LNCaP clone FGC (cell line): ENCODE measurements at places on chromosomes 3 and 15.

DNA sequence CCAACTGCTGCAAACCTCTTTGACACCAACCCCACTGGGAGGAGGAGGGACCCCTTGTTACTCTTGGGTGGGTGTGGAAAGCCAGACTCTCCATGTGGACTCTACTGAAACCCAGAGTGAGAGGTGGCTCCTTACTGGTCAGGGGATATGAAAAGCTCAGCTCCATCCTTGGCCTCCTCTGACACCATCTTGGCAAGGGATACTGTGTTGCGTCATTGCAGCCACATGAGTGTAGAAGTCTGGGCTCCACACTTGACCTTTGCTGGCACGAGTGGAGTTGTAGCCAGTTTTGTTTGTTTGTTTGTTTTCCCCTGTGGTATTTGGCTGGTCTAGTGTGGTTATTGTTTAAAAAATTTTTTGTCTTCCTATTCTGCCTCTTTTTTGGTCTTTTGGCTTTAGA lies 289.1 kb downstream of the GAP43 start:
- no peak for DNase-seq

DNA sequence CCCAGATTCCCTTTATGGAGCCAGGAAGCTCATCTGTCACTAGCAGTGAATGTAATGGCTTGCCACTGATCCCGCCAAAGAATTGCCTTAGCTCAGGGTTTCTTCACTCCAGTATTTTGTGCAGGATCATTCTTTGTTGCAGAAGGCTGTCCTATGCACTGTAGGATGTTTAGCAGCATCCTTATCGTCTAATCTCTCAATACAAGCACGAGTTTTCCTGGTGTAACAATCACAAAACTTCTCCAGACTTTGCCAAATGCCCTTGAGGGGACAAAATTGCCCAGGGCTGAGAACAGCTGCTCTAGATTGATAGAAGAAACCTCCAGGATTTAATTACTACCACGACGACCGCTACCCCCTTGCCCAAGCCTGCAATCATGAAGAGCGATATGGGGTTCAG lies 6.8 kb upstream of the SHQ1 start:
- DNase-seq: no peak

DNA sequence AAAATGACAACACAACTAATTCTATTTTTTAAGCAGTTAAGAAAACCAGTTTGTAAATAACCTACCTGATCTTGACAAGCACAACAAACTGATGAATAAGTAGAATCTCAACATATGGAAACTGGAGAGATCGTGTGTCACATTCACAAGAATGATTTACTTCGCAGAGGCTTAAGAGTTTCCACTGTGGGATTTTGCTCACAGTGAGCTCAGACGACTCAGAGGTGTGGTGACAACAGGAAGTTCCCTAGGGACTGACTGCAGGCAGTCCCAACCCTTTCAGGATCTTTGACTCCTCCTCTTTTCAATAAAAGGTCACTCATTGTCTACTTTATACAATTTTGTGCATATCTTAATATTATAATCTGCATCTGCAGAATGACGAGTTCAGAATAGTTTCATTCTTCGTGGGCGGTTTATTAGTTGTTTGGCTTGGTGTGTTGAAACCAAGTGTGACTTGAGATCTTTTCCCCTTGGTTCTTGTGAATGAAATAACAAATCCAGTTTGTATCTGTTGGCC lies at the start of gene LIPH:
TSS of gene LIPH (minus strand) at position 231 of the 520 bp plus-strand sequence. CDS start at position 114, 117 bp downstream.
- no peak for DNase-seq

DNA sequence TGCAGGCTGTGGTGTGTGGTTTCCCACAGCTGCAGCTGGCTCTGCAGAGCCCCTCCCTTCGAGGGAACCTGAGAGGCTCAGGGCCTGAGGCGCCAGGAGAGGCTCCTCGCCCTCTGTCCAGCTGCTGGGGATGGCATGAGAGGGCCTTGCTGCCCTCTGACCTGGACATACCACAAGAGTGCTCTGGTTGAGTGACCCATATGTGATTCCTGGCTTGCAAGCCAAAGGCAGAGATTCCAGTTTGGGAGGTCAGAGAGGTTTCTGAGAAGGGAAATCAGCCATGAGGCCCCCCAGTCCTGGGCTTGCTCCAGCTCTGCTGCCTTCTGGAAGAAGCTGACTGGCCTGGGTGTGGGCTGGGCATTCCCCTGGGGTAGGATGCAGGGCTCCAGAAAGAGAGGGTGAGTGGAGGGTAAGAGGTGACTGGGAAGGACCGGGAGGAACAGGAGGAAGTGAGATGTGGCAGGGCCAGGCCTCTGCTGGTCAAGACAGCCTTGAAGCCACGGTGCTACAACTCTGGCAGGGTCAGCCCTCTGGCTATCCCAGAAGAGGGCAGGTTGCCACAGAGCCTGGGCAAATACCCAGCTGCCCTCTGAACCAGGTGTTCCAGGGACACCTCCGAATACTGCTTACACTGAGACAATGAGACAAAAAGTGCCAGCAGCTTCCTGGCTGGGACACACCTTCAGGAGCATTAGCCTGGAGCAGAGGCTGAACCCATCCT lies 16.0 kb upstream of the SRP14 start:
- DNase-seq: peak; percentile 88

DNA sequence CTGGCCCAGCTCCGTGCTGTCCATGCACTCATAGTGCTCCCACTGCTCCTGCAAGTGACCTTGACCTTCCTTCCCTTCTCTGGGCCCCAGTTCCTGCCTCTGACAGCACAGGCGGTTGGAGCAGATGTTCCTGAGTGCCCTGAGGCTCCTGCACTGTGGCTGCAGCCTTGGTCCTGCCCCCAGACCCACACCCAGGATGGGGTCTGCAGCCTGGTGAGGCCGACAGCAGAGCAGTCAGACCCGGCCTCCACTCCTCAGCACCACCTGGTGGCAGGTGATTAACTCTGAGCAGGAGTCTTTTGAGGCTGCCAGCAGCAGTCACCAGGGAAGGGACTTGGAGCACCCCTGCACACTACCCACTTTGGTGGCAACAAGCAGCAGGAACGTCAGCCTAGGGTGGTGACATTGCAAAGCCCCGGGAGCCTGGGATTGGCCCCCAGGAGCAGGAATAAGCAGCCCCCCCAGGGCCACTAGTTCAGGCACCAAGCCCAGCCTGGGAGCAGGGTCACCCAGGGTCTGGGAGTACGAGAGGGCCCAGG lies 64.6 kb downstream of the CYP11A1 start:
- no peak for DNase-seq

GRCh38 chr3:170012683-170013400 lies 25.0 kb upstream of the GPR160 start:
- no peak for DNase-seq

DNA sequence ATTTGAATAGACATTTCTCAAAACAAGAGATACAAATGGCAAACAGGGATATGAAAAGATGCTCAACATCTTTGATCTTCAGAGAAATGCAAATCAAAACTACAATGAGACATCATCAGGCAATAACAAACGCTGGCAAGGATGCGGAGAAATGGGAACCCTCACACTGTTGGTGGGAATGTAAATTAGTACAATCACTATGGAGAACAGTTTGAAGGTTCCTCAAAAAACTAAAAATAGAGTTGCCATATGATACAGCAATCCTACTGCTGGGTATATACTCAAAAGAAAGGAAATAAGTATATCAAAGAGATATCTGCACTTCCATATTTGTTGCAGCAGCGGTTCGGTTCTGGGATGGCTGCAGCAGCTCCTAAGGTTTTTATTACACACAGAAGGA lies 16.8 kb upstream of the LARS2 start:
- DNase-seq: no peak

DNA sequence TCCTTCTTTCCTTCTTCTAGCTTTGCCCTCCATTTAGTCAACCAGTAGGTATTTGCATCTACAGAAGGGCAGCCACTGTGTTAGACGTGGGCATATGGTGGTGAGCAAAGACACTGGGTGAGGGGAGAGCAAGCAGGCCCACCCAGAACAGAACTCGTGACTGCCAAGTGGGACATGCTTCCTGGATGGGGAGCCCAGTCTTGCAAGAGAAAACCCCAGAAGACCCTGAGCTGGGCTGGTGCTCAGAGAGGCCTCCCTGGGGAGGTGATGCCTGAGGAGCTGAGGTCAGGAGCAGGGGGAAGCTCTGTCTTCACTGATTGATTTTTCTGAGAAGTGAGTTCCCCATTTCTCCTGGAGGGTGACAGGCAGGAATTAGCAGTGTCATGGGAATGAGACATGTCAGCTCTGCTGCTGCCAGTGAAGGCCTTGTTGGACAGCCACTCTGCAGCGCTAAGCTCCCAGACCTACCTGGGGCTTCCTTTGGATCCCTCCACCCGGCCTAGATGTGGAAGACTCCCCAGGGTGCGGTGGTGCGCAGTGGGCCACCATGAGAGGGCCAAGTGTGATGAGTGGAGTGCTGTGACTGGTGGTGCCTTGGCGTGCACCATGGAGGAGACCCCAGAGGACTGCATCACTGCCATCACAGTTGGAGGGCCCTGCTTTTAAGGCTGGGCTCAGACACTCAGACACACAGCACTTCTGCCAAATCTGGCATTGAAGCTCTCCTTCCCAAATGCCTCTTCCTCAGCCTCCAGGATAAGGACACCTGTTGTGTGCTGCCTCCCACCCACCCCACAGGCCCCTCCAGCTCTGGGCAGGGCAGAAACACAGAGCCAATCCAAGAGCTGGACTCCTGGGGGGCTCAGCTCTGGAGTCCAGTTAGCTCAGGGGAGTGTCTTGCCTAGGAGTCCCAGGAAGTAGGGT lies 40.0 kb upstream of the TOPBP1 start:
- DNase-seq: no peak

DNA sequence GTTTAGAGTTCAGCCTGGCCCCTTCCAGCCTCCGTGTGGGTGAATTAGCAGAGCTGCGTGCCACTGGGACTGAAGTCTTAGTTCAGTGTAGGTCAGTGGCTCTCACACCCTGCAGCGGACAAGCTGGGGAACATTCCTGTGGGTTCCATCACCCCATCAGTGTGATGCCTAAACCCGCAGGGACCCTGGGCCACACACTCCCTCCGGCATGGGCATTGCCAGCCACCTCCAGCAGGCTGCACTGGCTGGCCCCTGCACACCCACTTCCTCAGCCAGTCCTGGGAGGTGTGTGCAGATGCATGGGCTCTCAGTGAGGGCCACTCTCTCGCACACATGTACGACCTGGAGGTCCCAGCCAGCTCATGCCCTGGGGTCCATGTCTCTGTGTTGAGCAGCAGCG lies 32.1 kb upstream of the TOPBP1 start:
- no peak for DNase-seq

DNA sequence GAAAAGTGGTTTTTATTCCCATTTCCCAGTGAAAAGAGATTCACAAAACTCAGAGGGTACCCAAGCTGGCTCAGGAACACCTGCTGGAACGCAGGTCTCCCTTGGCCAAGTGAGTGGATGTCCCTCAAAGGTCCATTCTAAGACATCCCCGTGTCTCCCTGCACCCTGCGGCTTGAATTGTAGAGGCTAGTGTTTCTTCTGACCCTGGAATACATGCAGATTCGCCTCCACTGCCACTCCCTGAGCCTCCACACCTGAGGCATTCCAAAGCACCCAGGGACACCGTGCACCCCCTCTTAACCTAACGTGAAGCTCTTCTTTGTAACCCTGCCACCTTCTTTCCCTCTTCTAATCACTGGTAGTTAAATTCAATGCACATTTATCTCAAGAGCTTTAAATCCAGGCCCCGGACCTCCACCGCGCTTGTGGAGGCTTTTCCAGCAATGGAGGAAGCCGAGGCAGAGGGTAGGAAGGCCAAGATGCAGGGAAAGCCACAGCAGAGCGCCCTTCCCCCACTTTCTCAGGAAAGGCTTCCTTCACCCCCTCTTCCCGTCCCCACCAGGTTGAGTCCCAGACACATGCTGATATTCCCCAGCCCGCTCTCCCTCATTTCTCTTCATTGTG lies 590 bp upstream of the ITGA11 start:
- DNase-seq: no peak

- DNase-seq: no peak
These were observed 436.1 kb downstream of the TUSC7 start for GRCh38 chr3:117145677-117146076.

DNA sequence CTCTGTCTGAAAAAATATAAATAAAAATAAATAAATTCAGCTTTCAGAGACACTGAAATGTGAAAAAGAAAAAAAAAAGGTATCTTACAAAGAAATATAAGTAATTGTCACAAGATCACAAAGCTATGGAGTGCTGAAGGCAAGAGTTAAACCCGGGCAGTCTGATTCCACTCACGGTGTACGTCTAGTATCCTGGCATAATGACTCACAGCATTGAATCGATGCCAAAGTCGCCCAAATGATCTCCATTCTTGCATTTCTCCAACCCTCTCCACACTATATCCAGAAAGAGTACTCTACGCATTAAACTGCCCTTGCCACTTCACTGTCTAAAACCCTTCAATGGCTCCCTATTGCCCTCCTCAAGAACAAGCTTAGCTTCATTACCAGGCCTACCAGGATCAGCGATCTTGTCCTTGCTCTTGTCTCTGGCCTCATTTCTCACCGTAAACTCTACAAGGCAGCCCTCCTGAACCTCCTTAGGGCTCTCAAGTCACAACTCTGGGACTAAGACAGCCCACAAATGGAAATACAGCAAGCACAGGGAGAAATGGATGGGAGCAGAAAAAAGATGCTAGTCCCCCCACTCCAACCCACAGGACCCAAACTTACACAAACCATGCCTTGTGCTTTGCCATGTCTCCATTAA lies 7.7 kb downstream of the SUCLG2 start:
- no peak for DNase-seq

DNA sequence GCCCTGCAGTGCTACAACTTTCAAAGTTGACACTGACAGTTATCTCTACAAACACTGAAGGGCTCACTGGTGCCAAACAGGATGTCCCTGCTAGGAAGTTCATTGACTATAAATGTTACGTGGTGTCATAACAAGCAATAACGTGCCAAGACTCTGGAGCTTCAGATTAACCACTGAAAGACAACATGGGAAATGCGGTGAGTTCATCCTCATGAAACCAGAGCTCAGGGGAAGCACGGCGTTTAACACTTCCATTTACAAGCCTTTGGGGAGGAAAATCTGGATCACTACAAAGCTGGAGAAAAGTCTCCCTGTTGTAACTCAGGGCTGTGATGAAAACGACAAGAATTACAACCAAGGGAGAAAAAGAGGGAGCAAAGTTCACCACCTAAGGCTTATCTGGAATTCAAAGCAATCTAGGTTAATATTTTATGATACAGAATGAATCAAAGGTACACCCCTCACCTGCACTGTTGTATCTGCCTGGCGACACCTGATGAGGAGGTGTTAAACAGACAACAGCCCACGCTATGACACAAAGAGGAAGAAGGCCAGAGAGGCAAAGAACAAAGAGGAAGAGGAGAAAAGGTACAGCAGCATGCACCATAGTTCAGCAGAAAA lies 27.0 kb downstream of the SHQ1 start:
- DNase-seq: peak; percentile 98
